ENCODE measurements at places on chromosomes 11 and 22.

DNA sequence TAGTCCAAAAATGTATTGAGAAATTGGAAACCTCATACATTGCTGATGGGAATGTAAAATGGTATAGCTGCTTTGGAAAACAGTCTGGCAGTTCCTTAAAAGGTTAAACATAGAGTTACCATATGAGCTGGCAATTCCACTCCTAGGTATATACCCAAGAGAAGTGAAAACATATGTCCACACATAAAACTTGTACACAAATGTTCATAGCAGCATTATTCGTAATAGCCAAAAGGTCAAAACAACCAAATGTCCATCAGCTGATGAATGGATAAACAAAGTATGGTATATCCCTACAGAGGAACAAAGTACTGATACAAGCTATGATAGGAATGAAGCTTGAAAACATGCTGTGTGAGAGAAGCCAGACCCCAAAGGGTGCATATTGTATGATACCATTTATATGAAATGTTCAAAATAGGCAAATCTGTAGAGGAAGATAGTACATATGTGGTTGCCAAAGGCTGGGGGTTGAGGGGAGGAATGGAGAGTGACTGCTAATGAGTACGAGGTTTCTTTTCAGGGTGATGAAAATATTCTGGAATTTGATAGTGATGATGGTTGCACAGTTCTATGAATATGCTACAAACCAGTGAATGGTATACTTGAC, 85.8 kb downstream of the ZBTB16 start:
- DNase-seq = no peak

GRCh38 chr11:106708348-106708747, 309.9 kb downstream of the GUCY1A2 start:
- DNase-seq = no peak

GRCh38 chr11:94275961-94276360, 28.4 kb upstream of the IZUMO1R start:
- DNase-seq = no peak

DNA sequence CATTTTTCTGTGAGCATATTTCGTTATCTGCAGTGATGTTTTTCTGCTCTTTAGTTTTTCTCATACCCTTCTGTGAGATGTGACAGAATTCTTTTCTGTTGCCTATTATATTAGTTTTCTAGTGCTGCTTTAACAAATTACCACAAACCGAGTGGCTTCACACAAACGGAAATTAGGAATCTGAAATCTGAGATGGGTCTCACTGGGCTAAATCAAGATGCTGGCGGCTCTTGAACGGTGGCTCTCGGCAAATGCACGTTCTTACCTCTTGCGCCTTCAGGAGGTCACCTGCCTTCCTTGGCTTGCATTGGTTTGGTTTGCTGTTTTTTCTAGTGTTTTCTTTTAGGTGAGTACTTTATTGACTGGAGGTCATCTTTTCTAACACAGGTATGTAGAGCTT, 13.0 kb downstream of the ZBED4 start:
- no peak for DNase-seq

GRCh38 chr11:99160447-99160846, 139.7 kb downstream of the CNTN5 start:
- no peak for DNase-seq

DNA sequence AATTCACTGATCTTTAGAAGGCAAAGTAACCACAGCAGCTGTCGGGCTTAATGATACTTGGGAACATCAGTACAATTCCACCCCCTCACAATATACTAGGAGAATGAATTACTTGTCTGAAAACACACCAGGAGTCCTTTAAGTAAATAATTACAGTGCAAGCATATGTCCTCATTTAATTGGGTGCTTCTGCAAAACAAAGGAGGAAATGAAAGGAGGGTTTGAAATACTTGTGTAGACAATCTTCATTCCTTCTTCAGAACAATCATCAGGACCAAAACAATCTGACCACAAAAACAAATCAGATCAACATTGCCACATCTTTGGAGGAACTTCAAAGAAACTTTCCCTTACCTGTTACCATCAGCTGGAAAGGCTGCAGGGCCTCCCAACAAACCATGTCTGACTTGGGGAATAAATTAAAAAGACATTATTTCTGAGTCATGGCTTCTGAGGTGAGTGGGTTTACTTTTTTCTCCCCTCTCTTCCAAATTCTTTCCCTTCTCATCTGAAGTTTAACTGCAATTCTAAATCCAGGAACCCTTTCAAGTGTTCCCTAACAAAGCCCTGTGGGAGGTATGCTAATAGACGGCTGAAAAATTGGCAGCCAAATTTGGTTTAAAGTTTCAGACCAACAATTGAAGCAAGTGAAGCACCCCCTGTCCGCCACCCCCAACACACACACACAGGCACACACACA, 12.5 kb upstream of the CCDC117 start:
- DNase-seq = no peak

GRCh38 chr11:64559351-64560138, 31.5 kb upstream of the SLC22A12 start:
- no peak for DNase-seq

DNA sequence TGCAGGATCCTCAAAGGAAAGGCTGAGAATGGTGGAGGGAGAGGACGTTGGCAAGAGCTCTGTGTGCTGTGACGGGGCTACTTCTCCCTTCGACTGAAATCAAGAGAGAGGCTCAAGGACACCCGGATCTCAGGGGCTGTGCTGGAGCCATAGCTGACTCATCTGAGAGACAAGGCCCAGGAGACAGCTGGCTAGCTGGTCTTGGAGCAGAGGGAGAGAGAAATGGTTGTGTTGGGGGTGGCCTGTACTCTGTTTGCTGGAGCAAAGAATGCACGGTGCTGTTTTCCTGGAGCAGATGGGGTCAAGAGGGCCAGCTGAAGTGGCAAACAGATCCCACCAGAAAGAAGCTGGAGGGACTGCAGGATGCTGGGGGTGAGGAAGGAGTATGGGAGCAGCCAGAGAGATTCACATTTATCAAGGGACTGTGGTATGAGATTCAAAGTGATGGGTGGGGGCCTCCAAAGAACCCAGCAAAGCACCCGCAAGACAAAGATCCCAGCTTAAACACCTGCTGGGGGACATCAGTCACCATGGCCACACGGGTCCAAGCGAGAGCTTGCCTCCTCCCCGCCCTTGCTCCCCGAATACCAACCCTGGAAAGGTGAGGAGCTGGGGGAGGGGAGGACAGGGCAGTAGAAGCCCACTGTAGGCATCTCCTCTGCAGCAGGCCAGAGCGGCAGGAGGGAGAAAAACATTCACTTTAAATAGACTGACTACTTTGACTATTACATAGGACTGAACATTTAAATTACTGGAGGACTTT, 40.8 kb downstream of the MAP6 start:
- DNase-seq = no peak

DNA sequence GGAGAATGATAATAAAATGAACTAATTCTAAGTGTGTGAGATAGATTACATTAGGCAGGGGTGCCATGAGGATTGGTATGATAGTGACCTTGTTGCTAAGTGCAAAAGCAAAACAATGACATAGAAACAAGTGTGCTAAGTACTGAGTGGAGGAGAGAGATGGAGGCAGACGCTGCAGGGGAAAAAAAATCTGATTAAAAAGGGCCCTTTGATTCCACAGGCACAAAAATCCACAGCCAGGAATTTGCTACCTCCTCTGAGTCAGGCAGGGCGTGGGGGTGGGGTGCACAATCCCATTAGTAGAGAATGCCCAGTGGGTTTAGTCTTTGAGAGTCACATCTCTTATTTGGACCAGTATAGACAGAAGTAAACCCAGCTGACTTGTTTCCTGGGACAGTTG, at the start of gene CNTF:
TSS of gene CNTF (plus strand) at position 322 of the 400 bp plus-strand sequence. CDS start 88 bp downstream, outside the sequence.
- DNase-seq = no peak

GRCh38 chr11:92960886-92961285, 8.6 kb upstream of the MTNR1B start:
- no peak for DNase-seq

GRCh38 chr11:8028766-8029165, 41.6 kb downstream of the EIF3F start:
- no peak for DNase-seq

- DNase-seq = no peak
Observed at GRCh38 chr11:83306200-83307080, 20.3 kb upstream of the CCDC90B start.

DNA sequence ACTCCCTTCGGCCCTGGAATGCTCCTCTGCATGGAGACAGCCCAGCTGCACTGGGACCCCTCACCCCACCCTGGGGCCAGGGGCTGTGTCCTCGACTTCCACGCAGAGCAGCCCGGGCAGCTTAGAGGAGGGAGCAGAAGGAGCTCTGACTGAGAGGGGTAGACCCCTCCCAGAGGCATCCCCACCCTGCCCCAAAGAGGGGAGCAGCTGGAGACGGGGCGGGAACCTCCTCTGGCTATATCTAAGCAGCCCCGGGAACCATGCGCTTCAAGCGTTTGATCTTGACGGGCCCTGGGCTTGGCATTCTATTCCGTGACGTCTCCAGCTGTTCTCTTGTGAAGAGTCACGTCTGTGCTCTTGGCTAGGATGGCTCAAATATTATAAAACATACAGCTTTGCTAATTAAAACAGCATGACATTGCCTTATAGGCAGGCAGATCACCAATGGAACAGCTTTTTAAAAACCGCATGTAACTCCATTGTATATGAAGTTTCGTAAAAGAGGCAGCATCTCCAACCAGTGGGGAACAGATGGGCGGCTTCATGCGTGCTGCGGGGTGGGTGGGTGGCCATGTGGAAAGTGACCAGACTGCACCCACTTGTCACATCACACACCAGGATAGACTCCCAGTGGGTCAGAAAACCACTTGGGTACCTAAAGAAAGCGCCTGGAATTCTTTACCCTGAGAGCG, 7.7 kb downstream of the KCNQ1 start:
- no peak for DNase-seq

GRCh38 chr11:47869544-47870393, 21.6 kb upstream of the NUP160 start:
- DNase-seq = no peak

DNA sequence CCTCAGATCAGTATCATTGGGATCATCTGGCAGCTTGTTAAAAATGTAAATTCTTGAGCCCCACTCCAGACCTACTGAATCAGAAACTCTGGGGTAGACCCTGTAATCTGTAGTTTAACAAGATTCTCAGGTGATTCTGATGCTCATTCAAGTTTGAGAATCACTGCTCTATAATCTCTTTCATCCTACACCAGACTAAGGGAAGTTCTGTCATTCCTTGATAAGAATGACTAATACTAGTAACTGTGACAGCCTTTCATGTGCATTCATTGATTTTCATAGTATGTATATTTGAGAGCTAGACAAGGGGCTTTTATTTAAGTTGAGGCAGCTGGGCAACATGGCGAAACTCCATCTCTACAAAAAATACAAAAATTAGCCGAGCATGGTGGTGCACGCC, 30.0 kb downstream of the NAT10 start:
- DNase-seq = no peak

GRCh38 chr22:17866127-17866526, 91.9 kb upstream of the BID start:
- no peak for DNase-seq

GRCh38 chr22:28015676-28016601, 96.9 kb upstream of the PITPNB start:
- no peak for DNase-seq

- no peak for DNase-seq
Observed at GRCh38 chr22:38141217-38141973, 30.9 kb upstream of the BAIAP2L2 start.

- no peak for DNase-seq
Observed at GRCh38 chr22:46641811-46642266, 21.7 kb downstream of the GRAMD4 start.

Data from CD8-positive, alpha-beta memory T cell (primary cell).